ENCODE measurements at places on chromosomes 16 and 17. TPM values are rescaled to one million over a fixed set of nuclear protein-coding genes. Genes with fewer than 3 reads are reported as not detected.

DNA sequence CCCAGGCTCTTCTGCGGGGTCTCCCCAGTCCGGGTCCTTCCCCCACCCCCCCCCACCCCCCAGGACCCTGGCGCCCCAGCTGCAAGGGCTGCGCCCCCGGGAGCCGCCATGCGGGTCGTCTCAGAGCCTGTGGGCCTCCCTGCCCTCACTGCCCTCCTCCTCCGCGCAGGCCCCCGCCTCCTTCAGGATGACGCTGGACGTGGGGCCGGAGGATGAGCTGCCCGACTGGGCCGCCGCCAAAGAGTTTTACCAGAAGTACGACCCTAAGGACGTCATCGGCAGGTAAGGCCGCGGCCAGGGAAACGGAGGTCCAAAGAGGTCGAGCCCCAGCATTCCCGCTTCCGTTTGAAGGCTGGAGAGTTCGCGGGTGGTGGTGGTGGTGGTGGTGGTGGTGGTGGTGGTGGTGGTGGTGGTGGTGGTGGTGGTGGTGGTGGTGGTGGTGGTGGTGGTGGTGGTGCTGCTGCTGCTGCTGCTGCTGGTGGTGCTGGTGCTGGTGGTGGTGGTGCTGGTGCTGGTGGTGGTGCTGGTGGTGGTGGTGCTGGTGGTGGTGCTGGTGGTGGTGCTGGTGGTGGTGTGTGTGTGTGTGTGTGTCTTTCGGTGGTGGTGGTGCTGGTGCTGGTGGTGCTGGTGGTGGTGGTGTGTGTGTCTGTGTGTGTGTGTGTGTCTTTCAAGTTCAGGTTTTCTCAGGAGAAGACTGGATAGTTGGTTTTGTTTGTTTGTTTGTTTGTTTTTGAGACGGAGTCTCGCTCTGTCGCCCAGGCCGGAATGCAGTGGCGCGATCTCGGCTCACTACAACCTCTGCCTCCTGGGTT is 615 bp downstream of the PHKG2 start:
- H3K27me3 ChIP-seq: no peaks in the 10 kb centered on the region
- H3K4me3 ChIP-seq: peak overlapping the region; percentile 98
- H3K4me1 ChIP-seq: peaks cover 19% of the 10 kb centered on the region
- no peak for DNase-seq
- peak overlapping the region; percentile 84 for H3K27ac ChIP-seq
- H3K36me3 ChIP-seq: peaks cover 43% of the 10 kb centered on the region

GRCh38 chr17:40115101-40115436 is 6.7 kb upstream of the MSL1 start:
- H3K4me1 ChIP-seq: peaks cover 48% of the 10 kb centered on the region
- H3K36me3 ChIP-seq: no peaks in the 10 kb centered on the region
- peak overlapping the region; percentile 94 for H3K27ac ChIP-seq
- H3K27me3 ChIP-seq: no peaks in the 10 kb centered on the region
- no peak for DNase-seq

DNA sequence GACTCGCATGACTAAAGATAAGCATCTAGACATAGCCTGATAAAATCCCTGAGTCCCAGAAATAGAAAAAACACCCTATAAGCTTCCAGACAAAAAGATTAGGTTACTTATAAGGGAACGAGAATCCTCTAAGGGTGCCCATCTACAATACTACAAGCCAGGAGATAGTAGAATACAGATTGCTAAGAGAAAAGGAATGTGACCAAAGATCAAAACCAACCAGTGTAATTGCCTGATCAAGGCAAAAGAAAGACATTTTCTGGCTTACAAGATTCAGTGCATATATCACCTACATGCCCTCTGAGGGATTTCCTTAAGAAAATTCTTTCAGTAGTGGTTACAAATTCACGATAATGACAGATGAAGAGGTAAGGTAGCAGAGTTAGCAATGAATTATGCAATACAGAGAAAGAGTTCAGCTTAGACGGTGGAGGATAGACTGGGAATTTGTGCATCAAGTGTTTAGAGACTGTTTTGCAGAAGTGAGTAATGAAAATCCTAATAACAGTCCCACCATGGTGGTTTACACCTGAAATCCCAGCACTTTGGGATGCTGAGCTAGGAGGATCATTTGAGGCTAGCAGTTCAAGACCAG is 35.0 kb downstream of the BCL7C start:
- no peaks in the 10 kb centered on the region for H3K27me3 ChIP-seq
- H3K36me3 ChIP-seq: no peaks in the 10 kb centered on the region
- DNase-seq: no peak
- H3K27ac ChIP-seq: no peak overlapping the region

DNA sequence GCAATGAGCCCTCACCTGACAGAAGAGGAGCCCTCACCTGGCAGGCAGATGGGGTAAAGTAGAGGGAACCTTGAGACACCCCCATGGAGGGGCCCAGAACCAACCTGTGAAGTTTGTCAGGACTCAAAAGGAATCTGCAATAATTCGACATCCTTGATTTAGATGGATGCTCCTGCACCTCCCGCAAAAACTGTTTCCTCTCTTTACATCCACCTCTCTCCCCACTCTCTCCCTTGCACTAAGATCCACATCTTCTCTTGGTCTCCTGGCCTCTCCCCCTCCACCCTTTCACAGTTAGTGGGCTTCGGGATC is 34.9 kb upstream of the RBFOX3 start:
- no peak for DNase-seq
- no peaks in the 10 kb centered on the region for H3K4me1 ChIP-seq
- peaks cover 7% of the 10 kb centered on the region for H3K27me3 ChIP-seq
- no peak overlapping the region for H3K27ac ChIP-seq
- H3K36me3 ChIP-seq: no peaks in the 10 kb centered on the region

- H3K36me3 ChIP-seq: no peaks in the 10 kb centered on the region
- no peak overlapping the region for H3K4me3 ChIP-seq
- H3K27me3 ChIP-seq: peaks cover 7% of the 10 kb centered on the region
- DNase-seq: no peak
- H3K27ac ChIP-seq: no peak overlapping the region
Observed at GRCh38 chr16:17657045-17657444, 186.3 kb upstream of the XYLT1 start.

DNA sequence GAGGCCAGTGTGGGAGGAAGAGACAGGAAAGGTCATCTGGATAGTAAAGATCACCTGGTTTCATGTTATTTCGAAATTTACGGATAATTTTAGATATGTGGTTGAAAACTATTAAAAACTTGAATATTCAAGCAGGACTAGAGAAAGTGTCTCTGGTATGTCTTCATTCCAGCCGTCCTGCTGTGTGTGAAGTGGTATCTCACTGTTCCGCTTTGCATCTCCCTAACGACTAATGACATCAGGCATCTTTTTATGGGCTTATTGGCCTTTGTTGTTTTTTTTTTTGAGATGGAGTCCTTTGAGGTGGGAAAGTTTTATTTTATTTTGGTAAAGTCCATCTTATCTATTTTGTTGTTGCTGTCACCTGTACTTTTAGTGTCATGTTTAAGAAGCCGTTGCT is 214.4 kb upstream of the CHMP6 start:
- H3K27me3 ChIP-seq: no peaks in the 10 kb centered on the region
- H3K36me3 ChIP-seq: peaks cover 5% of the 10 kb centered on the region
- no peak overlapping the region for H3K27ac ChIP-seq
- peaks cover 10% of the 10 kb centered on the region for H3K4me1 ChIP-seq

The DUS2 gene
- total RNA-seq: 14.4 TPM

The CCL22 gene
- total RNA-seq: 11.7 TPM

The KRT31 gene
- 98.7 TPM for total RNA-seq

- no peaks in the 10 kb centered on the region for H3K27me3 ChIP-seq
- no peak for DNase-seq
Observed at GRCh38 chr17:15342460-15342859, 1.1 kb upstream of the TEKT3 start.

GRCh38 chr16:9389543-9390207 is 298.2 kb downstream of the HAPSTR1 start:
- no peak overlapping the region for H3K27ac ChIP-seq
- no peaks in the 10 kb centered on the region for H3K36me3 ChIP-seq
- no peaks in the 10 kb centered on the region for H3K4me1 ChIP-seq
- no peak for DNase-seq
- no peaks in the 10 kb centered on the region for H3K27me3 ChIP-seq
- no peak overlapping the region for H3K4me3 ChIP-seq

DNA sequence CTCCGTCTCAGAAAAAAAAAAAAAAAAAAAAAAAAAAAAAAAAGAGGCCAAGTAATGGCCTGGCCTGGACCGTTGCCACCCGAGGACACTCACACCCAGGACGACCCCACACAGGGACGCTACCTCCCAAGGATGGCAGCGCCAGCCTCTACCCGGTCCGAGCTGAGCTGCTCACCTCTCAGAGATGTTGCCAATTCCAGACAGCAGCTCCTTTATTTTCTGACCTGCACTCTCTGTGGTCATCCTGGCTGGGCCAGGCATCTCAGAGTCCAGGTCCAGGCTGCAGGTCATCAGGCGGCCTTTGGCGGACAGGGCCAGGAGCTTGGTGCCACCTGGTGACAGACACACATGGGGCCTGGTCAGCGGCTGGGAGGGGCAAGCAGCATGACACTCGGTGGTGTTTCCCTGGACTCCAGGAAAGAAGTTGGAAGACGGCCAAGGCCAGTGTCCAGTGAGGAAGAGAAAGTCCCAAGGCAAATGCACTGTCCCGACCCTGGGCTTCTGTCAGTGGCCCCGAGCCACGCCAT is 3.1 kb downstream of the FAAP100 start:
- no peaks in the 10 kb centered on the region for H3K27me3 ChIP-seq
- no peak for DNase-seq
- H3K4me1 ChIP-seq: peaks cover 26% of the 10 kb centered on the region
- H3K27ac ChIP-seq: no peak overlapping the region

The KRT23 gene
- total RNA-seq: 281 TPM

GRCh38 chr17:8806926-8807550 is 7.9 kb upstream of the MFSD6L start:
- peaks cover 7% of the 10 kb centered on the region for H3K27me3 ChIP-seq
- H3K4me3 ChIP-seq: no peak overlapping the region
- H3K36me3 ChIP-seq: no peaks in the 10 kb centered on the region
- no peaks in the 10 kb centered on the region for H3K4me1 ChIP-seq
- no peak for DNase-seq

DNA sequence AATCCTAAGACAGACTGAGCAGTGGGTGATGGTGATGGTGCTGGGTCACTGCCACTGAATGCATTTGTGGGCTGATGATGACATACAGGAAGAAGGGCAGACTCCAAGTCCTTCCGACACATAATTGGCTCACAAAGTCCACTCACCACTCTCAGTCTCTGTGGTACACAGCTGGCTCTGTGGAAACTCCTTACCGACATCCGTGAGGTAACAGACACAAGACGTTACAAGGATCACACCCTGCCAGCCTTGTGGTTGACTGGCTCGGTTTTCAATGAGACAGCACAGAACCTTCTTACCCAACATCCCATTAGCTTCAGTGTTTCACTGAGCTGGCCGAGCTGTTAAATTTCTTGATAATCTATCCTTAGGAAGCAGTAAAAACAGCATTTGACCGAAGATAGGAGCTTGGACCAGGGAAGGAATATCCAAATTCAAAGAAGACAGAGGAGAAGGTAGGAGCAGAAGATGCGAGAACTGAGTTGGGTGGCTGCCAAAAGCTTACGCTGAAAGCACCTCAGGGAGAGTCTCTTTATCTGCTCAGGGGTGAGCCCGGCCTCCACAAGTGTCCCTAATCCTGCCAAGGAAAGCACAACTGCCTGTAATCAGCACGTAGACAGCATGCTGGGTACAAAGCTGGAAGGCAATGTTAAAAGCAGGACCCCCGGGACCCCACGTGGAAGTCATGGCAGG is 5.5 kb upstream of the MXRA7 start:
- H3K4me3 ChIP-seq: no peak overlapping the region
- H3K36me3 ChIP-seq: peaks cover 72% of the 10 kb centered on the region
- peaks cover 26% of the 10 kb centered on the region for H3K4me1 ChIP-seq
- H3K27ac ChIP-seq: peak overlapping the region; percentile 69
- DNase-seq: no peak
- H3K27me3 ChIP-seq: no peaks in the 10 kb centered on the region

- no peak for DNase-seq
- H3K27ac ChIP-seq: no peak overlapping the region
- no peaks in the 10 kb centered on the region for H3K4me1 ChIP-seq
- peaks cover under 1% of the 10 kb centered on the region for H3K36me3 ChIP-seq
- no peaks in the 10 kb centered on the region for H3K27me3 ChIP-seq
Observed at GRCh38 chr16:12350945-12351344, 374.4 kb downstream of the SNX29 start.

- H3K36me3 ChIP-seq: no peaks in the 10 kb centered on the region
- no peak overlapping the region for H3K4me3 ChIP-seq
- no peaks in the 10 kb centered on the region for H3K27me3 ChIP-seq
- H3K4me1 ChIP-seq: no peaks in the 10 kb centered on the region
Observed at GRCh38 chr17:9271989-9272388, 250.7 kb downstream of the NTN1 start.

- peaks cover 59% of the 10 kb centered on the region for H3K36me3 ChIP-seq
- no peaks in the 10 kb centered on the region for H3K27me3 ChIP-seq
- H3K4me1 ChIP-seq: no peaks in the 10 kb centered on the region
Observed at GRCh38 chr17:51184124-51184523, 17.9 kb downstream of the NME2 start.

DNA sequence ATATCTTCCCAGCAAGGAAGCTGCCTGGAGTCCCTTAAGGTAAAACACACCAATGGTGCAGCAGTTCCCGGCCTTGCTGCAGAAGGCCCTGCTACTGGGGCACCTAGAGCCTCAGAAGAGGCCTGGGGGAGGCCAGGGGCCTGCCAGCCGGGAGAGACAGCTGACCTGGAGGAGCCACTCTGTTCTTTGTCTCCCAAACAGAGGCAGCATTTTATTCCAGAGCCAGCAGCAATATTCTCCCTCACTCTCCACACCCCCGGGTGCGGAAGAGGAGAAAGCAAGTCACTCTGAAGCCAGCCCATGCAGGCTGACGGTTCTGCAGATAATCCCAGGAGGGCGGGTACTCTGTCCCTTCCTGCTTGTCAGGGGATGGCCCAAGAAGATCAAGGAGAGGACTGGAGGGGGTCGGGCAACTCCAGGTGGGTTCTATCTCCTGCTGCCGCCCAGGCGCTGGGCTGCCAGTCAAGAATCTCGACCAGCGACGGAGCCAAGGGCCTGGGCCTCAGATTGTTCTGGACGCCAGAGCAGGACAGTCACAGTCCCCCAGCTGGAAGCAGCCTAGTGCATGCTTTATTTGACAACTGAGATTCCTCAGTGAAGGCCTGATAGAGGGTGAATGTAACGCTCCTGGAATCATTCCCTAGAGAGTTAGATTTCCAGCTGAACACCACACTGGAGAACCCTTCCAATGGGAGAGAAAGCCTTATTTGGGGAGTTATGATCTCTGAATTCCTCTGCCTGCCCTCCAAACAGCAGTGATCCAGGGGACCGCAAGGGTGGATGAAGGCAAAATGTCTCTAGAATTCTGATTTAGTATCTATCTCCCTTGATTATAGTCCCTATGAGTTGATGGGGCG is 1.1 kb upstream of the KIFC3 start:
- H3K36me3 ChIP-seq: no peaks in the 10 kb centered on the region
- H3K4me1 ChIP-seq: peaks cover 68% of the 10 kb centered on the region
- H3K27ac ChIP-seq: peak overlapping the region; percentile 90
- H3K4me3 ChIP-seq: peak overlapping the region; percentile 64
- no peak for DNase-seq
- H3K27me3 ChIP-seq: no peaks in the 10 kb centered on the region

The NUPR1 gene
- total RNA-seq: 64.3 TPM

GRCh38 chr17:50642722-50643656 is 8.3 kb downstream of the ABCC3 start:
- DNase-seq: no peak
- H3K36me3 ChIP-seq: no peaks in the 10 kb centered on the region
- no peak overlapping the region for H3K4me3 ChIP-seq
- no peak overlapping the region for H3K27ac ChIP-seq
- H3K27me3 ChIP-seq: no peaks in the 10 kb centered on the region

The PLLP gene
- 195 TPM for total RNA-seq

- peaks cover 4% of the 10 kb centered on the region for H3K27me3 ChIP-seq
- no peaks in the 10 kb centered on the region for H3K36me3 ChIP-seq
- H3K4me1 ChIP-seq: no peaks in the 10 kb centered on the region
- DNase-seq: no peak
Observed at GRCh38 chr17:51352798-51353197, 92.5 kb downstream of the UTP18 start.

The ALDH3A1 gene
- 128 TPM for total RNA-seq
